ENCODE measurements at places on chromosomes 6 and 20.

DNA sequence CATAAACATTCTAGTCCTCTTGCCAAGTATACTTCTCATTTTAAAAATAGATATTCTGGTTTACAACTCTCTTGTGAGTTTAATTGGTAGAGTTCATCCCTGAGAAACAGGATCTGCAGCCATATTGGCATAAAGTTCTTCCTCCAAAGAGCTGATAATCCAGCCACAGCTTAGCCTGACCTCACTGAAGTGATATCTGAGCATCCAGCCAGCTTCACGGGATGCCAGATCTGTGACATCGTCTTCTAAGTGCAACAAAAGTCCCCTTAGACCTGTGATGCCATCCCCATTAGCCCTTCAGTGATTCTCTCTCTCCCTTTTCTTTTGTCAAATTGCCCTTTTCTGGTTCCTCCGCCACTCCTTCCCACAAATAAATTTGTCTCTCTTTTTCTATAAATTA is 180.6 kb upstream of the STXBP5 start:
- DNase-seq = no peak

DNA sequence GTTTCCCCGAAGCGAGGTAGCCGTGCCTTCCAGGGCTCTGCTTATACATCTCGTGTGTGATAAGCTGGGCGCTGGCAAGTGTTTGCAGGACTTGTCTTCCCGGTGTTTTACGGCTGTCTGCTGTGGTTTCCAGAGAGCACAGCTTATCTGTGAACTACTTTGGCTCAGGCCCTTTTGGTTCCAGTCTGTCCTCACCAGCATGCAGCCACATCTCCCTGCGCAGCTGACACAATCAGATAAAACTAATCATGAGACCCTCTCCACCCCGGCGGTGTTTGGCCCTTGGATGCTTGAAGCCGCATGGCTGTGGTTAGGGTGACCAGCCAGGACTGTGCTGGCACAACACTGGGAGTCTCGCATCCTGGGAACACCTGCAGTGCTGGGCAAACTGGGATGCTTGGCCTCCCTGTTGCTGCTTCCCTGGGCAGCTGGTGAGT is 241.8 kb upstream of the FOXQ1 start:
- no peak for DNase-seq

DNA sequence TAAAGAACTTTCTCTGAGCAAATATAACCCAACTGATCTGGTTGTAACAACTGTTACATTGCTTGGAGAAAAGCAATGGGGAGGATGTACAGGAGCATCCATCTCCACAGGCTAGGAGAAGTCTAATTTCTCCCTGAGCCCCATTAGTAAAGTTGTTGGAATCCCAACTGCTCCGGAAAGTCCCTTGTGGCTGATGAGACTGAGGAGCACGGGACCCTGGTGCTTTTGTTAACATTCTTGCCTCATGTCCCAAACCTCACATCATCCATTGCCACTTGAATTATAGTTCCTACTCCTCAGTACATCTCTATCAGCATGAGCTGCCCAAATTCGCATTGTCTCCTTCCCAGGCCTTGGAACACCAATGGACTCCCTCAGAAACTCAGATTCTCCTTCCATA is 260.6 kb upstream of the BMP2 start:
- no peak for DNase-seq

DNA sequence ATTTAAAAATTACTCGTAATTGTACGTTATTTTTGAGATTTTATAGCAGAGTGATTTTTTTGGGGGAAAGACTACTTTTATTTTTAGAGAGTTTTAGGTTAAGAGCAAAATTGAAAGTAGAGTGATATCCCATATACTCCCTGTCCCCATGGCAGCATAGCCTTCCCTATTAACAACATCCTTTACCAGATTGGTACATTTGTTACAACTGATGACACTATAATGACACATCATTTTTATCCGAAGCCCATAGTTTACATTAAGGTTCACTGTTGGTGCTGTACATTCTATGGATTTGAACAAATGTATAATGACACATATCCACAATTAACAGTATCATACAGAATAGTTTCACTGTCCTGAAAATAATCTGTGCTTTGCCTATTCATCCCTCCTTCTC is 1126.4 kb upstream of the CITED2 start:
- no peak for DNase-seq

DNA sequence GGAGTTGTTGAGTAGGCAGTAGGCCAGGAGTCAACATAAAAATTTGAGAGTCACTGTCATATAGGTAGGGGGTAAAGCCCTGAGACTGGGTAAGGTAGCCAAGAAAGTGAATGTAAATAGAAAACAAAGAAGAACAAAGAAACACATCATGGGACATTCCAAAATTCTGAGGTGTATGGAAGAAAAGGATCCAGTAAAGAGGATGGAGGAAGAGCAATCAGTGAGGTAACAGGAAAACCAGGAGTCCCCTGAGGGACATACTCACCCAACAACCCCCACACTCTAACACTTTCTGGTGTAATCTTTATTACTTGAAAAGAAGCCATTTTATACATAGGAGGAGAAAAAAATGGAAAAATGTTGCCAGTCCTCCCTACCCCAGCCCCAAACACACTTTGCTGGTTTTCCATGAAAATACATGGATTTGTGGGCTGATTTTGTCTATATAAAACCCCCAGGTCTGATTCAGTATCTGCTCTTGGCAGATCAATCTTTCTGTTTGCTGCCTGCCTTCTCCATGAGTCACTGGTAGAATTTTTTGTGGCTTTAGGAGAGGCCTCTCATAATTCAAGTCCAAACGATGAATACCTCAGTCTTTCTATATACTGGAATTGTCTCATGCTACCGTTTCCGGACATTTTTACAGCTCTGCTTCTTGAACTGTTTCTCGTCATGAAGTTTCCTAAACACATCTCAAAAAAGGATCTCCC is 271.4 kb upstream of the MAN1A1 start:
- DNase-seq = no peak

DNA sequence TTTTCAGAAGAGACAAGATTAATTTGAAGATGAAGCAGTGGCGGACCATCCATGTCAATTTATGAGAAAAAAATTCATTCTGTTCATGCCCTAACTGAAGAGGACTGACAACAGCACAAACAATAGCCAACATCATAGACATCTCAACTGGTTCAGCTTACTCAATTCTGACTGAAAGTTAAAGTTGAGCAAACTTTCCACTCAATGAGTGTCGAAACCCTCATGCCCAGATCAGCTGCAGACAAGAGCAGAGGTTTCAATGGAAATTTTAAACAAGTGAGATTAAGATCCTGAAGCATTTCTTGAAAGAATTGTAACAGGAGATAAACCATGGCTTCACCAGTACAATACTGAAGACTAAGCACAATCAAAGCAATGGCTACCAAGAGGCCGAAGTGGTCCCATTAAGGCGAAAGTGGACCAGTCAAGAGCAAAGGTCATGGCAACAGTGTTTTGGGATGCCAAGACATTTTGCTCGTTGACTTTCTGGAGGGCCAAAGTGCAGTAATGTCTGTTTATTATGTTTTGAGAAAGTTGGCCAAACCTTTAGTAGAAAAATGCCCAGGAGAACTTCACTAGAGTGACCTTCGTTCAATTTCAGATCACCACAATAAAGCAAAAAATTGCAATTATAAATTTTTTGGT is 6.1 kb upstream of the SFT2D1 start:
- no peak for DNase-seq

DNA sequence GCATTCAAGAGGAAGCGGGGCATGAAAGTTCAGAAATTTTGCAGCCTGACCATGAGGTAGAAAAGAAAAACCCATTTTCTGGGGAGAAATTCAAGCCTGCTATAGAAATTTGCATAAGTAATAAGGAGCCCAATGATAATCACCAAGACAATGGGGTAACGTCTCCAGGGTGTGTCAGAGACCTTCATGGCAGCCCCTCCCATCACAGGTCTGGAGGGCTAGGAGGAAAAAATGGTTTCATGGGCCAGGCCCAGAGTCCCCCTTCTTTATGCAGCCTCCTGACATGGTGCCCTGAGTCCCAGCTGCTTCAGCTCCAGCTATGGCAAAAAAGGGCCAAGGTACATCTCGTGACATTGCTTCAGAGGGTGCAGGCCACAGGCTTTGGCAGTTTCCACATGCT is 618.5 kb downstream of the EYS start:
- no peak for DNase-seq

Measured in activated B cell treated with CpG ODN at 0.5 μM for 24 hours (primary cell).